ENCODE measurements at places on chromosomes 16 and 17. TPM values are rescaled to one million over a fixed set of nuclear protein-coding genes. Genes with fewer than 3 reads are reported as not detected.

GRCh38 chr16:31274831-31275816 lies 15.3 kb downstream of the ITGAM start:
- no peak for DNase-seq

- DNase-seq = no peak
Observed at GRCh38 chr17:49334744-49335512, 27.1 kb downstream of the ZNF652 start.

DNA sequence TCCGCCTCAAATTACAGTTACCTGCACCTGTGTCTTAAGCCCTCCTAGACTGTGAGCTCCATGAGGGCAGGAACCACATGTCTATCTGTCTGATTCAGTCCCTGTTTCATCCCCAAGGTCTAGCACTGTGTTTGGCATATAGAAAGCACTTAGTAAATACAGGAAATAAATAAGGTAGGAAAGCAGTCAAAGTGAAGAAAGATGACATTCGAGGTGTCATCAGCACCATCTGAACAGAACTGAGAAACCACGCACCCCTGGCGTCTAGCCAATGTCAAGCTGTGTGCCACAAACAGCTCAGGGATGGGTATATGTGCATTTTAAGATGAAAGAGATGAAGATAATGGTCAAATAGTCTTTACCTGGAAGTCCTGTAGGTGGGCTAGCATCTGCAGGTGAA lies 79.6 kb upstream of the ATP2A3 start:
- DNase-seq = no peak

DNA sequence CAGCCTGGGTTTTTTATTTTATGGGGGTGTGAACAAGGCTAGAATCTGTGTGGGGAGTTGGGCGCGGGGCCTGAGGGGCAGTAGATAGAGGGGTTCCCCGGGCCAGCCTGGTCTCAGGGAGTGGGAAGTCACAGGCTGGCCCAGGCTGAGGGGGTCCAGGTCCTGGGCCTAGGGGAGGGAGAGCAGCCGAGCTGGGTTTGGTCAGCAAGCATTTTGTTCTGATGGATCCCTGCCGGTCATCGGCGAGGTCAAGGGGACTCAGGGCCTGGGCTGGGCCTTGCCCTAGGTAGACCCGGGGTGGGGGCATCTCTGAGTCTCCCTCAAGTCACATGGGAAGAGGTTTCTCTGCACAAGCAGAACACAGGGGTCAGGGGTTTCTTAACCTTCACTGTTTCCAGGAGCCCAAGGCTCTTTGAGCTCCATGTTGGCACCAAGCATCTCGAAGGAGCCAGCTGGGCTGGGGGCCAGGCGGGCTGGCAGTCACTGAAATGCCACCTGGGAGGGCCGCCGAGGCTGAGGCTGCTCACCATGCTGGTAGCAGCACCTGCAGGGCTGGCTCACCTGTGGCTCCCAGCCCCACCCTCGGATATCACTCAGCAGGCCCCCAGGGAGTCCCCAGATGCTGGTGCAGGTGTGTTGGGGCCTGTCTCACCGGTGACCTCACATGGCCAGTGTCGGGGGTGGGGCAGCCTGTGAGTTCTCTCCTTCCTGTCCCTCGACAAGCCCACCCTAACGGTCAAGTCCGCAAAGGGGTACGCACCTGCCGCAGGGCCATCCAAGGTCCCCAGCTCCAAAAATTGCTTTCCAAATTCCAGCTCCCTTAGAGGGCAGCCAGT lies 41.0 kb downstream of the SLC7A5 start:
- DNase-seq = no peak

DNA sequence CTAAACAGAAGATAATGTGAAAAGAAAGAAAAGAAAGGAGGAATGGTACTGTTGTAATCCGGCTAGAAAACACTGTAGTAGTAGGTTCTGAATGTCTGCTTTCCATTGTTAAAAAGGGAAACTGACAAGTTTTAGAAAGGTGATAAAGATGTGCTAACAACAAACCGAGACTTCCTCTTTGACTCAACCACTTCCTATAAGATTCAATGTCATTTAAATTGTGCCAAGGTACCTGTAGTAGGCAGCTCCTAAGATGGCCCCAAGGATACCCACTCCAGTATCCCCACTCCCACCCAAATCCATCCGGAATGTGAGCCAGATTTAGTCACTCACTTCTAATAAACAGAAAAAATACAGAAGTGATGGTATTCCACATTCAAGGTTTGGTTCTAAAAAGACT lies 31.2 kb downstream of the XYLT1 start:
- peak; percentile 39 for DNase-seq

DNA sequence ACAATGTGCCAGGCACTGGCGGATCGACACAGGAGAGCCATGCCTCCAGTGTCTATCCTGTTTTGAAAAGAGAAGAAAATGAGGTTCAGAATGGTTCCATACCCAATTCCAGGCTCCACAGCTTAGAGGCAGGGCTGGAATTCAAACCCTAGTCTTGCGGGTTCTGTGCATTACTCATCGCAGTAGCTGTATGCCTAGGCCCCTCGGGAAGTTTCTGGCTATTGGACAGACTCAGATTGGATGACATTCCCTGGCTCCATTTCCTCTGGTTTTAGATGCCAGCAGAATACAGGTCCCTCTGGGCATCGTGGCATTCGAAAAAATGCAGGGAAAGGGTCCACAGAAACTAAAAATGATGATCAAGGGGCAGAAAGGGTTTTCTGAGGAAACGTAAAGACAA lies 184.7 kb downstream of the COPRS start:
- DNase-seq = no peak

DNA sequence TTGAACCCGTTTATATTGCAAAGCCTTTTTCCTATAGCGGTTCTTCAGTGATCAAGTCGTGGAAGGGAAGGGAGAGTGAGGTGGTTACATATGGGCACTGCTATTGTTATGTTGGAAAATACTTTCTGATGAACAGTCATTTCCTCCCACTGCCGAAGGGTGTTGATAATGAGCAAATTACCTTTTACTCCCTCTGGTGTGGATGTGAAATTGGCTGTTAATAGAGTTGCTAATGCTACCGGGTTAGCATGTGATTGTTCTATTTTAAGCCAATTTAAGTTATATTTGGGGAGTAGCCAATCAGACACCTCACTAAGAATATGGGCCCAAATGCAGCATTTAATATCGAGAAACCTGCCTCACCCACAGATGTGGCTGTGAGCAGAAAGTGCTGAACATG lies 15.6 kb upstream of the PMFBP1 start:
- DNase-seq = no peak

GRCh38 chr17:14245629-14246028 lies 9.0 kb upstream of the CDRT15 start:
- DNase-seq = no peak

GRCh38 chr17:39738568-39738901 lies 797 bp downstream of the GRB7 start:
- peak; percentile 49 for DNase-seq

- DNase-seq = no peak
Observed at GRCh38 chr16:84546669-84547545, 42.4 kb upstream of the MEAK7 start.

DNA sequence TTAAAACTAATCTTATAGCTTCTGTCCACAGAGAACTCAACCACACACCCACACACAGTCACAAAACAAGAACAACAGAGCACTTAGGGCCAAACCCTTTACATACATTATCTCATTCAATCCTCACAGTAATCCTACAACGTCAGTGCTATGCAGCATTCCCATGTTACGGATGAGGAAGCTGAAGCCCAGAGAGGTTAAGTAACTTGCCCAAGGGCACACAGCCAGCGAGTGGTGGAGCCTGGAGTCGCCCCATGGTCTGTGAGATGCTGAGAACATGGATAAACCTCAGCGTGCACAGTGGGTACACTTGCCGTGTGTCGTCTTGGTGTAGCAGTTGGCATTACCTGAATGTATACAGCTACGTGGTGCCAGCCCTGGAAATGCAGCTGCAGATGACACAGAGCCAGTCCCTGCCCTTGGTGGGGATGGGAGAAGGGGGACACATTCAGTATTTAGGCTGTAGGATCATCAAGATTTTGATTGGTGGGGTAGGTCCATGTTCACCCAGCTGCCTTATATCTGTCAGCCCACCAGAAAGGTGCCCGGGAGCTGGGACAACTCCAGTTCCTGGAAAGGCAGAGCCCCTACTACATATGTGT lies 177.0 kb downstream of the IRF8 start:
- DNase-seq = no peak

- no peak for DNase-seq
Observed at GRCh38 chr16:11256661-11257130, 692 bp upstream of the SOCS1 start.

GRCh38 chr17:18981642-18982424 lies 22.7 kb downstream of the FAM83G start:
- no peak for DNase-seq

DNA sequence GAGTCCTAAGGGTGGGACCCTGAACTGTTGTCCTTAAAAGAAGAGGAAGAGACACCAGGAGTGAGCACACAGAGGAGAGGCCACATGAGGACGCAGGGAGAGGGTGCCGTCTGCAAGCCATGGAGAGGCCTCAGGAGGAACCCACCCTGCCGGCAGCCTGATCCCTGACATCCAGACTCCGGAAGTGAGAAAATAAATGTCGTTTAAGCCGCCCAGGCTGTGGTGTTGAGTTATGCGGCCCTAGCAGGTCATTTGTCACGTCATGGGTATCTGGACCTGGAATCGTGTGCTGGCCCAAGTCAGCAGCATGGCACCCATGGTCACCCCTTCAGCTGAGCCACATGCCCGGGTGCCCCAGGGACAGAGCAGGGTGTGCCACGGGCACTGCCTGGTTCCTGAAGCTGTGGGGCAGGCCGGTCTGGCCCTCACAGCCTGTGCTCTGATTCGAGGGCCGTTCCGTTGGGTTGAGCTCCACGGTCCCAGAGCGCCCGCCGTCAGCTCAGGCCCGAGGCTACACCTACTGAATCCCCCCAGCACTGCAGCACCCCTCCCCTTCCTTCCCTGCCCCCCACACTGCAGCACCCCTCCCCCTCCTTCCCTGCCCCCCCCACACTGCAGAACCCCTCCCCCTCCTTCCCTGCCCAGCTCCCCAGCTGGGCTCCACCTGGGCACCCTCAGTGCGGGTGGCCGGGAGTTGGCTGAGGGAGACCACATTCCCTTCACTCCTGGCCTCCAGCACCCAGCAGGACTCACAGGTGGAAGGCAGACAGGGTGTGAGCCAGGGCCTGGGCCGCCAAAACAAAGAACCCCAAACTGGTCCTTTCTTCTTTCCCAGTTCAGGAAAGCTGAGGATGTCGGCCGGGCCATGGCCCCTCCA lies 2.7 kb upstream of the CCDC57 start:
- DNase-seq = no peak

GRCh38 chr16:84045001-84045817 lies 2.6 kb upstream of the SLC38A8 start:
- no peak for DNase-seq

GRCh38 chr16:85646358-85646907 lies 33.3 kb downstream of the GSE1 start:
- DNase-seq = no peak

DNA sequence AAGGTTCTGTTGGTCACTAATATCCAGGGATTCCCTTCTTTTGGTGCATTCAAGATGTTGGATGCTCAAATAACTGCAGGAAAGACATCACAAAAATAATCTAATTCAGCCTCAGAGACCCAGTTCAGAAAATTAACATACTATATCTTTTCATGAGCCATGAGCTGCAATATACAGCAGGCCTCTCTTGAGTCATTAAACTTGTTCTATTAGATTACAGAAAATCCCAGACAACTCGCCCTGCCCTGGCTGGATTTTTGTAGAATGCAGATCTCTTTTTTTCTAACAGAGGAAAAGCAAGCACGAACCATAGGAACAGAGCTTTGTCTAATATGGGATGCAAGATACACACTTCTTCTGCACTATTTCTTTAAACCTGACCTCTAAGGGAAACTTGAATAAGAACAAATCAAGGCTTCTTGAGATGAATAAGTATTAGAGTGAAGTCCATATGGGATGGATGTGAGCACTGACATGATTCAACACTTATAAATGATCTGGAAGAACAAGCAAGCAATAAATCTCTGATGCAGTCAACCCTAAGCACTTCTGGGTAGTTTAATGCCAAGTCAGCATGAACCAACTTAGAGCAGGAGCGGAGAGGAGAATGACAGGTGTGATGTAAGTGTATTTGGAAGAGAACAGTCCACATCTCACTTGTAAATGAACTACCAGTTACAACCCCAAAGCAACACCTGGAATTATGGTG lies 70.7 kb upstream of the GNAO1 start:
- no peak for DNase-seq

DNA sequence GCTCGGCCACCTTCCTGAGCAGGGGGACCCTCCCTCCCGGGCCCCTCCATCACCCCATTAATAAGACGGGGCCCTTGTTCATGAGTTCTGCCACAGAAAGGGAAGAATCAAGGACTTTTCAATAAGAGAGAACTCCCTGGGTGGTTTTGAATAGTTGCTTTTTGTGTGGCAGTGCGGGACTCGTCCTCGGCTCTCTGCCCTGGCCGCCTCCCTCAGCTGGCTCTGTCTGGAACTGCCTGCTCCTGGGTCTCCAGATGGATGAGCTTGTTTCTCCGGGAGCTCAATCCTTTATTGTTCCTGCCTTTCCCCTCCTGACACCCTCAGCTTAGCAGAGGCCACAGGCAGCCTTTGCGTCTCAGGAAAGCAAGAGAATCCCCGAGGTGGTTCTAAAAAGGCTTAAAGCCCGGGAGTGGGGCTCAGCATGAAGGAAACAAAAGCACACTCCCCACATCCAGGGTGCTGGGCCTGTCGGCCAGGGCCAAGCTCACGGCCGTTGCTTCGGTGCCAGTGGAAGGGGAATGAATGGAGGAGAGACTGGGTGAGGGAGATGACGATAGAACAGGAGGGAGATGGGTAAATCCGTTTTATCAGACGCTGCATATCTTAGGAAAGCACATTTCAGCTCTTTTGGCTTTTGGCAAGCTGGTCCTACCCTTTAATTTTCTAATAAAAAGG lies 60.2 kb downstream of the RAI1 start:
- no peak for DNase-seq

DNA sequence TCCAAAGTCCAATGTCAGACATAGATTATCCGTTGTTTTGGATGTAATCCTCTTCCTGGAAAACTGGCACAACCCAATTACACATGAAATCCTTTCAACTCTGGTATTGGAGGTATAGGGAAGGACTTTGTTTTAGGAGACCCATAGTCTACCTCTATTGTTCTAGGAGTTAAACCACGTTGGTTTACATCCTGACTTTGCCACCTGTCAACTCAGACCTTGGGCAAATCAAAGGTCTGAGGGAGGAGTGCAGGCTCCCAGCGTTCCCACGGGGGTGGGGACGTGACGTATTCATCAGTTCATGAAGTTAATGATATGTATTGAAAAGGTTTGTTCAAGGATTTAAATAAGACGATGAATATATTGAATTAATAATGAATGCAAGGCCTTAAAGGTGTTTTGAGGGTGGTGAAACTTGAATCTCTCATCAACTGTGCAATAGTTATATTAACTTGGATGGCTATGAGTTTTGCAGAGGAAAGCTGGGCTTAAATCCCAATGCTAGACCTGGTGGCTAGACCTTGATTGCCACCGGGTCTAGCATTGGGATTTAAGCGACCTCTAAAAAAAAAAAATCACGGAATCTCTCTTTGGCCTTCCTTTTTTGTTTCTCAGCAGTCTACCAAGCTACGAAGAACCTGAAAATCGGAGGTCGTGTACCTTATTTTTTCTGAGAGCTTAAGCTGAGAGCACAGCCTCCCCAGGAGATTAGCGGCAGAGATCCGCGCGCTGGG lies 744 bp upstream of the NF1 start:
- DNase-seq = no peak

Gene TBX2
- not detected for polyA plus RNA-seq

Gene SAMD14
- 0.31 TPM for polyA plus RNA-seq

Gene FZD2
- 0.43 TPM for polyA plus RNA-seq

Gene MFAP4
- polyA plus RNA-seq = not detected

Gene SEZ6
- polyA plus RNA-seq = 3.6 TPM

Gene TMEM88
- not detected for polyA plus RNA-seq
